ENCODE measurements at places on chromosomes 4 and X.

- DNase-seq = no peak
Measured at GRCh38 chr4:77021614-77022089, 54.1 kb downstream of the CCNI start.

DNA sequence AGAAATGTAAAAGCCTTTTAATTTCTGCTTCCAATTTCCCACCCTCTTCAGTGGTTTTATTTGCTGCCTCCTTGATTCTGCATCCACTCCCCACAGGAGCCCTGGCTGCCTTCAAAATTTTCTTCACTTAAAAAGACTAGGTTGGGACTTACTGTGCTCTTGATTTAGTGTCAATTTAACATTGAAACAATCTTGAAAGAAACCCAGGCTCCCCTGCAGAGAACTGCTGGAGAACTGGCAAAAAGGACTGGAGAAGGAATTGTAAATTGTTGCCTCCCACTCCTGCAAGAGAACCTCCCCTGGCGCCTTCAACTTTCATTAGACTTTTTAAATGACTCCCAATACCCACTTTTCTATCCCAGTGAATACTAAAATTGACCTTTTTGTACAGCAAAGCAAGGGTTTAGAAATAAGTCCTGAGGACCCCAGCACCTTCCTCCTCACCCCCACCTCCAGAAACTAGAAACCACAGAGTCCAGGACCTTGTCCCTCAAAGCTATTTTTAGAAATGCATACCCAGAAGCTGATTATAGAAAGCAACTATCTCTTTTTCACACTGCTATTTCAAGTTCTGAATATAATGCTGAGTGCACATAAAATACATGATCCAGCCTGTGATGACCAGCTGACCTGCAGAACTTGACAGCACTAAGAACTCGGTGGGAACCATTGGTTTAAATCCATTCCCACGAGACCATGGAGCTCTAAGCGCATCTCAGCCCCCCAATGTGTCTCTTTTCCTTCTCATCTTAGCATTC lies 155.5 kb downstream of the INPP4B start:
- DNase-seq = no peak

GRCh38 chr4:1578251-1578773 lies 105.8 kb downstream of the FAM53A start:
- no peak for DNase-seq

- DNase-seq = no peak
Measured at GRCh38 chr4:142550965-142551364, 295.1 kb downstream of the INPP4B start.

GRCh38 chr4:118390121-118390520 lies 37.3 kb upstream of the PRSS12 start:
- no peak for DNase-seq

- DNase-seq = no peak
Measured at GRCh38 chr4:40466789-40467188, 131.7 kb downstream of the CHRNA9 start.

All from mesothelial cell of epicardium (in vitro differentiated cells).